D341Med (cell line): ENCODE measurements at places on chromosomes 12 and 14.
A peak's percentile ranks its signal among the peaks of the same experiment; 100 is the strongest.

- DNase-seq, result no peak
Measured at GRCh38 chr12:131369094-131369845, 341.6 kb upstream of the SFSWAP start.

DNA sequence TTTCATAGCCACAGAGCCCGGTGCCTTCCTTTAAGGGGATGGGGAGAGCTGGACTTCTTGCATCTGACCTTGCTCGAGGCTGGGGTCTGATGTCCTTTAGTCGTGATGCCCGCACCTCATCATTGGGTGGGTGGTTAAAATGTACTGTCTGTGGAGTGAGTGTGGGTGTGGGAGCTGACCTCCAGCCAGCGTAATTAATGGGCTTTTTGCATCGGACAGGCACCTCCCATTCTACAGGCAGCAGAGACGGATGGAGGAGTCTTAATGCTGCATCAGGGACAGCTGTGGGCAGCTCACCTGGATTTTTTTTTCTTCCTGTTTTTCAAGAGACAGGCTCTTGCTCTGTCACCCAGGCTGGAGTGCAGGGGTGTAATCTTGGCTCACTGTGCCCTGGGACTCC, 114.8 kb downstream of the PTPN11 start:
- DNase-seq, result no peak

GRCh38 chr12:41981758-41982157, 162.9 kb downstream of the GXYLT1 start:
- DNase-seq, result no peak

DNA sequence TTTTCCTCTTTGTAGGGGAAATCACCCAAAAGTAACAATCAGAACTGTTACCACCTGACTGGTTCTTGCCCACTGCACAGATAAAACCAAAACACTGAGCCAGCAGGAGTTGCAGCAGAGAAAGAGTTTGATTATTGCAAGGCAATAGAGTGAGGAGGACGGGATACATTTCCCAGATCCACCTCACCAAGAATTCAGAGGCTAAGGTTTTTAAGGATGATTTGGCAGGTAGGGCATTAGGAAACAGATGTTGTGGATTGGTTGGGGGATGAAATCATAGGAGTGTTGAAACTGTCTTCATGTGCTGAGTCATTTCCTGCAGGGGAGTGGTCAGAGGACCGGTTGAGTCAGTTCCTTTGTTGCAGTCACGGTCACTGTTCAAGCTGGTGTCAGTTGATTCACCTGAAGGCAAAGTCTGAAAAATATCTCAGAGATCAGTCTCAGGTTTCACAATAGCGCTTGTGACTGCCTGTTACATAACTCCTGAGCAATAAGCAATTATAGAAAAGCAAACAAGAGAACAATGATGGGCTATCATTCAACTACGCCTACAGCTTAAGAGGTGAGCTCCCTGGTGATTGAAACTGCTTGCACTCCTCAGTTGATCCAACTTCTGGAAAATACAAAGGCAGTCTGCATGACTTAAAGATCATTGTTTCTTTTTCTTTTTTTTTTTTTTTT, 20.3 kb upstream of the AMN1 start:
- no peak for DNase-seq

DNA sequence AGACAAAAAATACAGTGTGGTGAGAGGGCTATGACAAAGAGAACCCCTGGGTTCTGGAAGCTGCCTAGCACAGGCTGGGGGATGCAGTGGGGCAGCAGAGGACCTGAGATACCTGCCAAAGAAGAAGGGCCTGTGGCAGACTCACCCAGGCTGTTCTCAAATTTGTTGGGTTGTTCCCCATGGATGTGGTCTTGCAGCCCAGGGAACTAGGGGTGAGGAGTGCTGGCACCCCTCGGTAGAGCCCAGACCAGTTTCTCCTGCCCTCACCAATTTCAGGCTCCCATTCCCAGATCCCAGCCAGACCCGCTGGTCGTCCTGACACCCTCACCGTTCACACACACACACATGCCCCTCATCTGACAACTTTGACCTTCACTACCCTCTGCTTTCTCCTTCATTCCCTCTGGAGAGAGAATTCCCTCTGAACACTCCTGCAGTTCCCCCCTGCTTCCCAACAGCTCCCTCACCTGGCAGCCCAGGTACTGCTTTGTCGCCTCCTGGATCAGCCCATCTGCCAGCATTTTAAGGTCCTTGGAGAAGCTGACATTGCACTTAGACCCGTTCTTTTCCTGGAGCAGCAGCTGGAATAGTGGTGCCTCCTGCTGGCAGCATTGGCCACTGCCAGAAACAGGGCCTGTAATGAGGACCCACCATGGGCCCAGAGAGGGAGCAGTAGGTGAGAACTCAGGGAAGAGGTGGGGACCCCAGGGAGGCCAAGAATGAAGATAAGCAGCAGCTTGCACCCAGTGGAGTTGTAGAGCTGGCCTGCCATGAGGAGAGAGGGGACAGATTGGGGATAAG, 5.9 kb upstream of the GDF11 start:
- peak; percentile 76 for DNase-seq

GRCh38 chr12:113555226-113555625, 83.6 kb upstream of the LHX5 start:
- no peak for DNase-seq

GRCh38 chr14:89652352-89652751, 235.3 kb upstream of the FOXN3 start:
- no peak for DNase-seq
